HEK293T (cell line): ENCODE measurements at places on chromosomes 7 and 10.

DNA sequence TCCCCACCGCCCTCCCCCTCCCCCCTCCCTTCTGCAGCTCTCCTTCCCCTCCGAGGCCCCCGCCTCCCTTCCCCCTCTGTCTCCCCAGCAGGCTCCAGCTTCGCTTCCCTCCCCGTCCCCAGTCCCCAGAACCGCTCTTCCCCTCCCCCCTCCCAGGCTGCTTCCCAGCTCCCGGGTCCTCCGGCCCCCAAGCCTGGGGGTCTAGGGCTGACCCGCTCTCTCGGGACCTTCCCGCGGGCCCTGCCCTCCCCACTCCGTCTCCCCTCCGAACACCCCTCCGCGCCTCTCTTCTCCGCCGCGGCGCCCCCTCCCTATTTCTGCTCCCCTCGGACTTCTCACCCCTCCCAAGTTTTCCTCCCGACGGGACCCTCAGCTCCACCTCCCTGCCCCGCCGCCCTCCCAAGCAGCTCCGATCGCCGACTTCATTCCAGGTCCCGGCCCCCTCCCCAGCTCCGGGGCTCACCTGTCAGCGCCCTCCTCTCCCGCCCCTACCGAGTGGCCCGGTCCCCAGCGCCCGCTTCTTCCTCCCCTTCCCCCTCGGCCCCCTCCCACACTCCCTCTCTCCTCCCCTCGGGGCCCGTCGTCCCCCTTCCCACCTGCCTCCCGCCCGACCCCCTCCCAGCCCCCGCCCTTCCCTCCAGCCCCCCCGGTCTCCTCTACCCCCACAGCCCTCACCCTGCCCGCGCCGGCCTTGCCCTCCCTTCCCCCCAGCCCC is 990 bp downstream of the ZNF467 start:
- DNase-seq: peak; percentile 41

DNA sequence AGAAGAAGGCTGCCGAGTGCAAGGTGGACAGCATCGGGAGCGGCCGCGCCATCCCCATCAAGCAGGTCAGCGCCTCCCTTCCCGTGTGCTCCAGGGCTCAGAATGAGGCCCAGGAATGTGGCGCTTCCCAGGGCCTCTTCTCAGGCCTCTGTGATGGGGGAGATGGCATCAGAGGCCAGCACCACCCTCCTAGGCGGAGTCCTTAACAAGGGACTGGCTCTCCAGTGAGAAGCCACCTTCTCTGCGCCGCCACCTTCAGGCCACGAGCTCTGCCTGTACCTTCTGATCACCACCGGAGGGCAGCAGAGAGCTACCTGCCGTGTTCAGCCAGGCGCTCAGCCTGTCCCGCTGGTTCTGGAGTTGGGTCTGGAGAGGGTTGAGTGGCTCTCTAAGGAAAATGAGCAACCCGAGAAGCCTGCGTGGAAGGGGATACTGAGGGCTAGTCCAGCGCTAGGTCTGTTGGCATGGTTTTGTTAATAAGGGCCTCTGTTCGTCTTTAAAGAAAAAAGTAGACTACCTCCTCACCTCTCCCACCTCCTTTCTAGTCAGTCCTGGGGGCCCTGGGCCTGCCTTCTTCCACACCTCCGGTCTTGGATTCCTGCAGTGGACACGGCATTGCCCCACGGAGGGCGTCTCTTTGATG is 37.7 kb downstream of the AGAP3 start:
- DNase-seq: peak; percentile 99

GRCh38 chr7:142602183-142602582 is 147.1 kb upstream of the PRSS1 start:
- DNase-seq: no peak

DNA sequence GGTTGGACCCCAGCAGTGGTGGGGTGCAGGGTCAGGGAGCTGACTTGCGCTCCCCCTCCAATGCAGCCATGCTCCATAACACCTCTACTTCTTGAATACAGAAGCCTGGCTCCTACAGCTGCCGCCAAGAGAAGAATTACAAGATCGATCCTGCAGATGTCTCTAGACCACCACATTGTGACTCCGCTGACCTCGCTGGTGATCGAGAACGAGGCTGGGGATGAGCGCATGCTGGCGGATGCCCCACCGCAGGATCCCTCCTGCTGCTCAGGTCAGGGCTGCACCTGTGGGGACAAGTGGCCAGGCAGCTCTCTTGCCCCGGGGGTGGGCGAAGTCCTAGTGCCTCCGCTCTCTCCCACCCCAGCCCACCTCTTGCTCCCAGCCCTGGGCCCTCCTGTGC is 31.7 kb downstream of the ITIH2 start:
- no peak for DNase-seq

DNA sequence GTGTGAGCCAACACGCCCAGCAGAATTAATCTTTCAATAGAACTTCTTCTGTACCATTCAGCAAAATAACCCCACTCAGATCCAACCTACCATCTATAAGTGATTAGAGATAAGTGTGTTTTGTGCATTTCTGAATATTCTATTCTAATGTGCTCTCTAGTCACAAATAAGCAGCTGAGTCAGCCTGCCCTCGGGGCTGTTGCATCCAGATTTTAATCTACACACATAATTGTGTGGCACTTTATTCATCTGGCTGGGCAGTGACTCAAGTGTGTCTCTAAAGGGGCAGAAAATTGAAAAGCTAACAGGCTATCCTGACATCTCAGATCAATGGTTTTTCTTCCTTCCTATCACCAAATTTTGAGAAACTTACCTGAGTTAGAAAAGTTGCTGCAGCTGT is 60.3 kb downstream of the PRR15 start:
- no peak for DNase-seq

GRCh38 chr10:21860718-21861117 is 142.8 kb downstream of the DNAJC1 start:
- DNase-seq: no peak

DNA sequence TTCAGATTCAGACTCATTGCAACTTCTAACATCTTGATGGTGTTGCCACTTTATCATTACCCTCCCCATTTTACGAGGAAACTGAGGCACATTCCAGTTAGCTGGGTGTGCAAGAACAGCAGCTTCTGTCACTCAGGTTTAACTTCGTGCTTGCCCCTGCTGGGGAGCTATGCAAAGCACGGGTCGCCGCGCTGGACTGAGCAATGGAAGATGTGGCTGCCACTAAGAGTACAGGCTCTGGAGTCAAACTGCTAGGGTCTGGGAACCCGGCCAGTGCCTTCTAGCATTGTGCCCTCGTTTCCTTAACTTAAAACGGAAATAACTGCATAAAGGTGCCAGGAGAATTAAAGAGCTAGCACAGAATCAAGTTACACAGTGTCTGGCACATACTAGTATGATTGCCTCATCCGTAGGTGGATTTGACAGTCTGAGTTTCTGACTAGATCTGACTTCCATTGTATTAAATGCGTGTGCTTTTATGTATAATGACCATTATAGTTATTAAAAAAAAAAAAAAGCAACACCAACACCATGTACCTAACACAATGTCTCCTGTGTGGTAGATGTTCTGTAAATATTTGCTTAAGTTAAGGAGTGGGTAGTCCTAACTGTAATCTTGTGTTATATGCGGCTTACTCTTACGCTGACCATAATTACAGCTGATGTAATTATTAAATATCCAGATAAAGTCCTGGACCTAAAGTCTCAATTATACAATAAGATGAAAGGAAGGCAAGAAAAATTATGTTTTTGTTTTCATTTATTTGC is 842 bp downstream of the ZNF22 start:
- DNase-seq: peak; percentile 42

DNA sequence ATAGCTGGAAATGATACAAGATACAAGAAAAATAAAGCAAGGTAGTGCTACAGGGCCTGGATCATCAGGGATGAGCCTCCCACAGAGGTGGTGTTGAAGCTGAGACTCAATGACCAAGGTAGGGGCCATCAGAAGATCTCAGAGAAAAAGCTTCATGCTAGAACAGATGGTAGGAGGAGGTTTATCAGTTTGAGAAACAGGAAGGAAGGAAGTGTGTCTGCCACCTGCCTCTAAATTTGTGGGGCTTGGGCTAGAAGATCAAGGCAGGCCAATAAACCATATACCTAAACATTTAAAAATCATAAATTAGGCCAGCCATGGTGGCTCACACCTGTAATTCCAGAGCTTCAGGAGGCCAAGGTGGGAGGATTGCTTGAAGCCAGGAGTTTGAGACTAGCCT is 410.8 kb upstream of the PRKCQ start:
- DNase-seq: no peak

GRCh38 chr10:53667063-53667462 is 894.5 kb upstream of the MBL2 start:
- no peak for DNase-seq

DNA sequence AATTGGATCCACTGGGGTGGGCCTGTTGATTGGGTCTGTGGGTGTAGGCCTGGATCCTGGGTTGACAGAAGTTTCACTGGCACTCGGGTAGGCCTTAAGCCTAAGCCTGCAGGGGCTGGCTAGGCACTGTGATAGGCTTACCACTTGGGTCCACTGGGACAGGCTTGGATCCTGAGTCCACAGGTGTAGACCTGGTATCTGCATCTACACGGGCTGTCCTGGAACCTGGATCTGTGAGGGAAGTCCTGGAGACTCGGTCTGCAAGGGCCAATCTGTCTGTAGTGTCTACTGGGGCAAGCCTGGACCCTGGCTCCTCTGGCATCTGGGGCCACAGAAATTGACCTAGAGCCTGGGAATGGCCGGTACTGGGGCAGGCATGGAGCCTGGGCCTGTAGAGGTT is 219.0 kb upstream of the NRG3 start:
- DNase-seq: no peak

- no peak for DNase-seq
Measured at GRCh38 chr10:113644185-113645120, 19.4 kb downstream of the NRAP start.

- no peak for DNase-seq
Measured at GRCh38 chr10:93068411-93069244, 5.1 kb upstream of the CYP26A1 start.

GRCh38 chr10:30573721-30574431 is 55.7 kb downstream of the LYZL2 start:
- DNase-seq: no peak

GRCh38 chr7:105241198-105241597 is 147.5 kb downstream of the SRPK2 start:
- DNase-seq: no peak

DNA sequence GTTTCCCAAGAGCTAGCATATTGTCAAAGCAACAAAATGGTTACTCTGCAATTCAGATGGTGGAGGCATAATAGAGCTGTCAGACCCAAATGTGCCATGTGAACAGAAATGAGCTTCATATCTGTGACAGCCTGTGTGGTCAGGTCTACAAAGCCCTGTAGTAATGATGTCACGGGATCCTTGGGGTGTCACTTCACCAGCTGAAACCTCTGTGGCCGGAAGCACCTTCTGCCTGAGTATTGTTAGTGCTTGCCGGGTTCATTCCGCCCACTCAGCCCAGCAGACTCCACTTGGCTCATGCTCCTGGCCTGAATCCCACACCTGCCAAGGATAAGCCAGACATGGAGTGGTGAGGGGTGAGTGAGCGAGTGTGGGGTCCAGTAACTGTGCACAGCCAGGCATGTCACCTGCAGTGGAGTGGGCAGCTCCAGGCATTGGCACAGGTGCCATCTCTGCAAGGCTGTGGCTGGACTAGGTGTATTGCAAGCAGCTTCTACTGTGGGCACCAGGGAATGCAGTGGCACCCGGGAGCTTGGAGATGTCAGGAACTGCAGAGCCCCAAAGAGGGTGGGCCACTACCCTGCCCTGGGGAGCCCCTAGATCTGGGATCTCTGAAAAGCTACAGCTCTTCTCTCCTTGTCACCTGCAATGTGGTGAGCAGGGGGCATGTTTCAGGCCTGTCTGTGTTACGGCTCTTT is 341.9 kb upstream of the CHRM2 start:
- no peak for DNase-seq

DNA sequence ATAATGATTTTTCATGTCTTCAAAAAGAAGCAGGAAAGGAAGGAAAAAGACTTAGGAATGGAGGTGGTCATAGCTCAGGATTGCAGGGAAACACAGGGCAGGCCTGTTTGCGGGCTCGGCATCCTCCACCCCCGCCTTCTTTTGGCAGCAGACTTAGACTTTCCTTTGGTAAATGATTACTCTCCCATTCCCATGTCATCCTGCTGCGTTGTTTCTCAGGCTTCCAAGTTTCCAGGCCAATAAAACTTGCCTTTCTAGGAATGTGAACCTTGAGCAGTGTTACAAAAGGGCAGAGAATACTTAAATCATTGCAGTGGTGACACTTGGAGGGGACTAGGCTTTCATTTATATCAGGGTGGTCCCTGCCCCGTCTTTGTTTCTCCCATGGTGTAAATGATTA is 34.0 kb upstream of the DGKB start:
- DNase-seq: no peak

- peak; percentile 73 for DNase-seq
Measured at GRCh38 chr7:44072364-44073231, 7.2 kb upstream of the PGAM2 start.

- DNase-seq: no peak
Measured at GRCh38 chr10:79001082-79001885, 67.5 kb upstream of the ZMIZ1 start.

GRCh38 chr7:2521952-2522591 is 2.5 kb downstream of the LFNG start:
- no peak for DNase-seq

DNA sequence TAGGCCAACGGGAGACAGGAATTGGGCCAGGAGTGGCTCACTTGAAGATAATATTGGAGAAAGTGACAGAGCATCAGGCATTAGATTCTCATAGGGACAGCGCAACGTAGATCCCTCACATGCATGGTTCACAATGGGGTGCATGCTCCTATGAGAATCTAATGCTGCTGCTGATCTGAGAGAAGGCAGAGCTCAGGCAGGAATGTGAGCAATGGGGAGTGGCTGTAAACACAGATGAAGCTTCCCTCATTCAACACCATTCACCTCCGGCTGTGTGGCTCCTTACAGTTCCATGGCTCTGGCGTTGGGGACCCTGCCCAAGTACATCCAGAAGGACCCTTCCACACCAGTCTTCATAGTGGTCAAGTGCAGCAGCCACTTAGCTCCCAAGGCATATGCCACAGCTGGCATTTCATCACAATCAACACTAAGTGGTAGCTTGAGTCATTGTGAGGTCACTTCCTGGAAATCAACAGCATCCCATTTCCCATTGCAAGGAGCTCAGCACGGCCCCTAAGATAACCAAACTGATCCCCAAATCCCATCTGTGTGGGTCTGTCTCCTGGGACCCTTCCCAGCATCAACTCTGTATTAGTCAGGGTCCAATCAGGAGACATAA is 174.5 kb downstream of the TPST1 start:
- DNase-seq: no peak

DNA sequence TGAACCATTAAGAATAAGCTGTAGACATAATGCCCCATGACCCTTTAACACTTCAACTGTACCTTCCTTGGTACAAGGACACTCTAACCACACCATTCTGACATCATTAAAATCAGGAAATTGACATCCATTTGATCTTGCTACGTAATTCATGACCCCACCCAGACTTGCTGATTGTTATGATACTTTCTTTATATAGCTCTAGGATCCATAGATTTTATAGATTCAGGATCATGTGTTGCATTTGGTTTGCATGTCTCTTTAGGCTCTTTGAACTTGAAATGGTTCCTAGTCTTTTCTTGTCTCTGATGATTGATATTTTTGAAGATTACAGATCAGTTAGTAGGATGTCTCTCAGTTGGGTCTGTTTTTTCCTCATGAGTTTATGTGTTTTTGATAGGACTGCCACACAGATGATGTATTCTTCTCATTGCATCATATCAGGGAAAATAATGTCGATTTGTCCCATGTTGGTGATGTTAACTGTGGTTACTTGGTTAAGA is 13.5 kb downstream of the CCM2 start:
- no peak for DNase-seq

- DNase-seq: no peak
Measured at GRCh38 chr10:103282961-103283360, 6.0 kb downstream of the INA start.

GRCh38 chr10:79274279-79275104 is 72.8 kb upstream of the PPIF start:
- no peak for DNase-seq
